ENCODE measurements at places on chromosomes 1 and 21.
A peak's percentile ranks its signal among the peaks of the same experiment; 100 is the strongest.

GRCh38 chr1:102757363-102757762 lies 351.0 kb downstream of the COL11A1 start:
- no peak overlapping the region for H3K27ac ChIP-seq
- no peak for DNase-seq
- H3K27me3 ChIP-seq = no peaks in the 10 kb centered on the region
- H3K4me3 ChIP-seq = no peak overlapping the region
- H3K36me3 ChIP-seq = no peaks in the 10 kb centered on the region

DNA sequence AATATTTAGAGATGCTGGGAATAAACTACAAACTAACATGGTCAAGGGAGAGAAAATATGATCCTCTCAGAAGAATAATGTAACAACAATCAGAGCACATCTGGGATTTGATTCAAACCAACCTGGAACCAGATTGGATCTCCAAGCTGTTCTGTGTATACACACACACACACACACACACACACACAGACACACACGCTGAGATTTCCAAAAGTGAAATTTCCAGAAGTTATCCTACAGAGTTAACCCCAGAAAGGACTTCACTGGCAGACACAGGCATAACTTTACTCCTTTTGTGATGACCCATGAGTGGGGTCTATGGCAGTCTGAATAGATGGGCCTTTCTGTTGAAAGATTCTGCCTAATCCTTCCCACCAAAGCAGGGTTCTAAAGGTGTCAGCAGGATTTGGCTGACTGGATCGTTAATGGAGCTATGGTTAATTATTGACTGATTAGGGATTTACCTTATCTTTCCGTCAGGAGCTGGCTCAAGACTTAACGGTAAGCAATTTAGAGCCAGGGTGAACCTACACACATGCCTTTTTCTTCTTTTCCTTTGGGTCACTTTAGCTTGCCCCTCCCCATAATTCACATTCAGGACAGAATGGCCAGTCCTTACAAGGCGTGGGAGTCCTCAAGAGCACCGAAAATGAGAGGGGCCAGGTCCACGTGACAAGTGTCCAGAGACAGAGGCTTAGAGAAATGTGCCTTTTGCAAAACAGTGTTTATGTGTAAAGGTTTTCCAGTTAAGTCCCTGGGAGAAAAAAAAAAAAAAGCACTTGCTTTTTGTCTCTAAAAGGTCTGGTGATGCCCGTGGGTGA lies 10.9 kb upstream of the PROX1 start:
- H3K36me3 ChIP-seq = no peaks in the 10 kb centered on the region
- no peak overlapping the region for H3K27ac ChIP-seq
- H3K4me3 ChIP-seq = no peak overlapping the region
- H3K27me3 ChIP-seq = peaks cover 59% of the 10 kb centered on the region
- DNase-seq = no peak

DNA sequence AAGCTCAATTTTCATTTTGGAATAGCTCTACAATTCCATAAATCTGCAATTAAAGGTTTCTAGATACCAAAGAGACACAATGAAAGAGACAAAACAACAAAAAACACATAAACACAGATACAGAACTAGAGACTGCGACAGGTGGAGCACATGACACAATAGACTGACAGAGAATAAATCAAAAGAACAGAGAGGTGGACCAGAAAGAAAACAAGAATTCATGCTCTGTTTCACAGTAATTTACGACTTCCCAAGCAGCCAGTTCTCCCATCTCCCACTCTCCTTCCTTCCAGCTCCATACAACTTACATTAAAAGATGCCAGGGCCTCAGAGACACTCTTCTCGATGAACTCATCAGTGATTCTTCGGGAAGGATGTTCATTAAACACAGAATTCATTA lies 15.1 kb upstream of the RBM8A start:
- no peaks in the 10 kb centered on the region for H3K27me3 ChIP-seq
- no peak overlapping the region for H3K4me3 ChIP-seq
- H3K36me3 ChIP-seq = peaks cover 9% of the 10 kb centered on the region
- no peak overlapping the region for H3K27ac ChIP-seq
- H3K4me1 ChIP-seq = no peaks in the 10 kb centered on the region

- H3K4me1 ChIP-seq = no peaks in the 10 kb centered on the region
- peaks cover 13% of the 10 kb centered on the region for H3K27me3 ChIP-seq
- DNase-seq = no peak
- H3K4me3 ChIP-seq = no peak overlapping the region
- no peak overlapping the region for H3K27ac ChIP-seq
Observed at GRCh38 chr1:245126530-245126929, 28.3 kb upstream of the KIF26B start.

- no peak overlapping the region for H3K4me3 ChIP-seq
- DNase-seq = peak; percentile 75
- peaks cover 27% of the 10 kb centered on the region for H3K4me1 ChIP-seq
- peak overlapping the region; percentile 72 for H3K27ac ChIP-seq
Observed at GRCh38 chr1:156797212-156797871, 19.3 kb downstream of the SH2D2A start.

DNA sequence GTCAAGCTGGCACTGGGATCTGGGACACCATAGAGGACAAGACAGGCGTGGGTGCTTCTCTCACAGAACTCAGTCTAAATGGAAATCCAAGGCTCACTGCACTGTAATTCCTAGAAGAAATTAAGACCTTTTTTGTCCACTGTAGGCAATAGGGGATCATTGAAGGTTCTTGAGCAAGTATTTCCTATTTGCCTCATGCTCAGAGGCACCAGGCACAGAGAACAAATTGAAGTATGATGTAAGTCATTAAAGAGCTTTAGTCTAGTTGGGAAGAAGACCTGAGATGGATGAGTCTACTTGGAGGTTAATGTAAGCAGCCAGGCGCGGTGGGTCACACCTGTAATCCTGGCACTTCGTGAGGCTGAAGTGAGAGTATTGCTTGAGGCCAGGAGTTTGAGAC lies 34.6 kb downstream of the EIF2D start:
- H3K27me3 ChIP-seq = peaks cover 36% of the 10 kb centered on the region
- no peak overlapping the region for H3K4me3 ChIP-seq
- no peaks in the 10 kb centered on the region for H3K36me3 ChIP-seq
- no peak overlapping the region for H3K27ac ChIP-seq
- DNase-seq = no peak

- H3K27me3 ChIP-seq = no peaks in the 10 kb centered on the region
- no peak overlapping the region for H3K4me3 ChIP-seq
- no peaks in the 10 kb centered on the region for H3K36me3 ChIP-seq
- H3K27ac ChIP-seq = no peak overlapping the region
- H3K4me1 ChIP-seq = peaks cover 9% of the 10 kb centered on the region
- peak; percentile 78 for DNase-seq
Observed at GRCh38 chr1:58881471-58881994, 97.7 kb upstream of the JUN start.
